DMS 273 treated with DMSO at 0.1 percent for 48 hours (cell line): ENCODE measurements at places on chromosomes 7 and 10.

DNA sequence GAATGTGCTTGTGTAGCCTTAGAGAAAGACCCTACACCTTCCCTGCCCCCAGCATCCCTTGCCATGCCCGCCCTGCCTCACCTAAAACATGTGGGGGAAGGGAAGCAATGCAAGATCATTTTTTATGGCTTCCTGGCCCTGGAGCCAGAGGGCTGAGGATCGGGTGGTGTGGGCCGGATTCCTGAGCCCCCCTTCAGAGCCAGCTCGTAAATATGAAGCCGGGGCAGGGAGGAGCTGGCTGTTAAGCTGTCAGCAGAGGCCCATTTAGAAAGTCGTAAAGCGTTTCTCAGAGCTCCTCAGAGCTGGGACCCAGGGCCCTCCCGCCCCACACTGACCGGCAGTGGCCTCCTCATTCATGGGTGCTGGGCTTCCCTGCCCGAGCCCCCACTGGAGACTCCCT lies 23.9 kb downstream of the UNC5B start:
- no peak for DNase-seq

DNA sequence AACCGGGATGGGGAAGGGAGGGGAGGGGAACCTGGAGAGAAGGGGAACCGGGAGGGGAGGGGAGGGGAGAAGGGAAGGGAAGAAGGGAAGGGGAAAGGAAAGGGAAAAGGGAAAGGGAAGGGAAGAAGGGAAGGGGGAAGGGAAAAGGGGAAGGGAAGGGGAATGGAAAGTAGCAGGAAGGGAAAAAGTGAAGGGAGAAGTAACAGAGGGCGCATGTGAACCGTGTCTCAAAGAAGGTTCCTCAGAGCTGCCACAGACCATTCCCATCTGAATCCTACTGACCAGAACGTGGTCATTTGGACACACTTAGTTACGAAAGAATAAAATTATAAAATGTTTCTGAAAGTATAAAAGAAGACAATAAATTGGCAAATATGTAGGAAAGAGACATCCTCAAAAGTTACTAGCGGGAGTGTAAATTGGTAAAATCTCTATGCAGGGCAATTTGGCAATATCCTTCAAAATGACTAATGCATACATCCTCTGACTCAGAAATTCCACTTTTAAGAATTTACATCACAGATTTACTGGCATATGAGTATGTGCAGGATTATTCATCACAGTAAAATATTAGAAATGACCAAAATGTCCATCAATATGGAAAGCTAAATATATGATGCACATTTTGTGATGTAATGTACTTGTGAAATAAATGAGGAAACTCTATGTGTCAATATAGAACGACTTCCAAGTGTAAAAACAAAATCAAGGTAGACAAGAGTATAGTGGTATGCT lies 12.9 kb downstream of the C10orf67 start:
- DNase-seq = no peak

GRCh38 chr10:86017841-86018734 lies 348.5 kb downstream of the GRID1 start:
- DNase-seq = peak; percentile 59

DNA sequence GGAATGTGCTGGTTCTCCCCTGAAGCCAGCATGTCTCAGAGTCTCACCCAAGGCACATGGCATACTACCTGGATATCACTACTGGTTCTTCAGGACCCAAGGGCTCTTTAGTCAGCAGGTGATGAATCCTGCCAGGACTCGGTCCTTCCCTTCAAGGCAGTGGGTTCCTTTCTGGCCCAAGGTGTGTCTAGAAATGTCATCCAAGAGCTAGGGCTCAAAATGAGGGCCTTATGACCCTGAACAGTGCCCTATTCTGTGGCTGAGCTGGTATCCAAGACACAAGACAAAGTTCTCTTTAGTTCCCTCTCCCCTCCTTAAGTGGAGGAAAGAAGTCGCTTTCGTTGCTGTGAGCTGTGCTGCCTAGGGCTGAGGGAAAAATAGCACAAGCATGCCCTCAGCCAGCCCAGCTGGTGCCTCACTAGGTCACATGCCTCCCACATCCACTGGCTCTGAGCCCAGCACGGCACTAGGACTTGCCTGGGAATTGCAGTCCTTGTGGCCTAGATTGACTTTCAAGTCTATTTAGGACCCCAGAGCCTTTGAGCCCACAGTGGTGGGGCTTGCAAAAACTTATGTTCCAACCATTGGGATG lies 106.0 kb downstream of the BMS1 start:
- no peak for DNase-seq

DNA sequence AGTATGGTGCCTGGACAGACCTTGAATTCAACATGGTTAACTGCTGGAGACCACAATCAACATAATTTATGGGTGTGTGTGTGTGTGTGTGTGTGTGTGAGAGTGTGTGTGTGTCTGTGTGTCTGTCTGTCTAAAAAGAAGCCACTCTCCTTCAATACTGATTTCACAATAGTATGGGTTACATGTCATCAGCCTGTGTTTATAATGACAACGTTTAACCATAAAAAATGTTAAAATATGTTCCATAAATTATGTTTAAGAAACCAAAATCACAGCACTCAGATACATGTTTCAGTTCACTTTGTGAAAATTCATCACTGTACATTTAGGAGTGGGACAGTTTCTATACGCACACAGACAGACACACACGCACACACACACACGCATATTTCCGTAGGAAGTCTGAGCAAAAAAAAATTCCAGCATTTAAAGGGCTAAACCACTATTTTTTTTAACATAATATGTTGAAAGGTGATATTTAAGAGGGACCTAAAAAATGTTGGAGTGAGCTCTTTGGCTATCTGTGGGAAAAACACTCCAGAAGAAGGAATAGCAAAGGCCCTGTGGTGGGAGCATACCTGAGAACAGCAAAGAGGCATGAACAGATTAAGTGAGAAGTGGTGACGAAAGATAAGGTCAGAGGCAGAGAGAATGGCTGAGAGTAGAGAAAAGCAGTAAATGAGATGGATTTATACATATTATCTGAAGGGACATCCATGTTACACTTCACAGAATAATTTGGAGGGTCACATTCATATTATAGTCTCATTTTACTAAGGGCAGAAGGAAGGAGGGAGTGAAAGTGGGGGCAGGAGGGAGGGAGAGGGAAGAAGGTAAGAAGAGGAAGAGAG lies 10.9 kb downstream of the PDZD8 start:
- DNase-seq = no peak

DNA sequence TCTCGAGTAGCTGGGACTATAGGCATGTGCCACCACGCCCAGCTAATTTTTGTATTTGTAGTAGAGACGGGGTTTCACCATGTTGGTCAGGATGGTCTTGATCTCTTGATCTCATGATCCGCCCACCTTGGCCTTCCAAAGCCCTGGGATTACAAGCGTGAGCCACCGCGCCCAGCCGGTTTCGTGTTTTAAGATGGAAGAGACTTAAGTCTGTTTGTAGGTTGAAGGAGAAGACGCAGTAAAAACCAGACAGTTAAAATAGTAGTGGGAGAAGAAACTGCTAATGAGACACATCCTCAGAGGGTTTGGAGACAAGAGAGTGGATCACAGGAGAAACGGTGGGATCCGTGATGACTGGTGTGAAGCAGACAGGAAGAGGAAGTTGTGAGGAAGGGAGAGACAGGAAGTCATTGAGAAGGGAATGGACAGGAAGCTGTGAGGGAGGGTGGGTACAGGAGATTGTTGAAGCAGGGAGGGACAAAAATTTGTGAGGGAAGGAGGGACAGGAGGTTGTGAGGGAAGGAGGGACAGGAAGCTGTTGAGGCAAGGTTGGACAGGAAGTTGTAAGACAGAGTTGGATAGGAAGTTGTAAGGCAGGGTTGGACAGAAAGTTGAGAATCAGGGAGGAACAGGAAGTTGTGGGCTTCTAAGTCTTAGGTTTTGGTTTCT lies 115.5 kb downstream of the WDFY4 start:
- no peak for DNase-seq

GRCh38 chr10:16910793-16911164 lies 93.6 kb upstream of the RSU1 start:
- DNase-seq = no peak

DNA sequence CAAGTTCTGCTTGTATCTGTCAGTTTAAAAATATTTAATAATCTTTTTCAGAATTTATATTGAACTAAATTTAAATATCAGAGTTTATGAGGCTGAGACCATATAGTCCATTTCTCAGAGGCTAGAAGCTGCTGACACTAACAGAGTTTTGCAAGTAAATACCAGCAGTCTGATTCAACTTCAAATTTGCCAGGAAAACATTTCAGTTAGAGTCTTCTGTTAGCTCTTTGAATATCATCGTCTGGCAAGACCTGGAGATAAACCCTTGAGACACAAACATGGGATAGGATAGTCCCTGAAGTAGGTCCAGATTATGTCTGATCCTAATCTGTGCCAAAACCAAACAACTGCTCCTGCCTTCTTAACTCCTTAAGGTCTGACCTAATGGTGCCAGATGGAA lies 472.8 kb upstream of the STEAP1 start:
- DNase-seq = no peak

- DNase-seq = no peak
Measured at GRCh38 chr7:90383861-90384260, 19.4 kb upstream of the CLDN12 start.

DNA sequence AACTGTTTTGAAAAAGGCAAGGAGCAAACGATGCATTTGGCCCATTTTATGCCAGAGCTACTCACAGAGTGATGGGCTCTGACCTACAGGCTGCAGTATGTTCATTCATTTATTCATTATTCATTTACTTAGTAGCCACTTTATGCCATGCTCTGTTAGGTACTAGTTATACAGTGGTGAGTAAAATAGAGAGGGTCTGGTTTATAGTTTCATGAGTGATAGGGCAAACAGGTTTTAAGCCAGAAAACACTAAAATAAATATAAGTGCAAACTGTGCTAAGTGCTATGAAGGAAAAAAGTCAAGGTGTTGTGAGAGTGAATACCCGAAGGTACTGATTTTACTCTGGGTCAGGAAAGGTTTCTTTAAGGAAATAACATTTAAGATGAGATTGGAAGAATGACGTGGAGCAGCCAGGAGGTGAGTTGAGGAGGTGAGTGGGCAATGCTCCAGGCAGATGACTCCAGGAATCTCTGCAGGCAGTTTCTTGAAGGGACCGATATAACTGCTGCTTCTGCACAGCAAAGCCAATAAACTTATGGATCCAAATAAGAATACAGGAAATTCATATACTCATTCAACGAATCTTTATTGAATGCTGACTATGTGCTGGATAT lies 56.9 kb upstream of the FAM133B start:
- DNase-seq = no peak

GRCh38 chr7:29139191-29139590 lies 7.1 kb downstream of the CPVL start:
- DNase-seq = no peak

GRCh38 chr10:77296534-77297392 lies 340.8 kb downstream of the KCNMA1 start:
- DNase-seq = no peak

DNA sequence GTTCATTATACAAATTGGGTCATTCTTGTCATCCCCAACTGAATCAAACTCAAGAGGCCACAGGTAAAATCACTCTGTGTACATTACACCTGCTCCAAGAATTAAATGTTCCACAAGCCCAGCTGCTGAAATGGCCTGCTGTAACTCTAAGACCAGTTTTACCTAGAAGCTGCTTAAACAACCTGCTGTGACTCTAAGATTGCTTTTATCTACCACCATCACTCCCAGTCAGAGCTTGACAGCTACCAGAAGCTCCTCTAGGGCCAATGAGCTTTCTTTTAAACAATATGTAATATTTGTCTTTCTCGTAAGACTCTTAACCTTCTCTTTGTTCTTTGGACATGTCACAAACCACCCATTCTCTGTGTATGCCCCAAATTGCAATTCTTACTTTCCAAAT lies 141.8 kb upstream of the LRGUK start:
- DNase-seq = no peak
